ENCODE measurements at places on chromosomes 12 and 14.

DNA sequence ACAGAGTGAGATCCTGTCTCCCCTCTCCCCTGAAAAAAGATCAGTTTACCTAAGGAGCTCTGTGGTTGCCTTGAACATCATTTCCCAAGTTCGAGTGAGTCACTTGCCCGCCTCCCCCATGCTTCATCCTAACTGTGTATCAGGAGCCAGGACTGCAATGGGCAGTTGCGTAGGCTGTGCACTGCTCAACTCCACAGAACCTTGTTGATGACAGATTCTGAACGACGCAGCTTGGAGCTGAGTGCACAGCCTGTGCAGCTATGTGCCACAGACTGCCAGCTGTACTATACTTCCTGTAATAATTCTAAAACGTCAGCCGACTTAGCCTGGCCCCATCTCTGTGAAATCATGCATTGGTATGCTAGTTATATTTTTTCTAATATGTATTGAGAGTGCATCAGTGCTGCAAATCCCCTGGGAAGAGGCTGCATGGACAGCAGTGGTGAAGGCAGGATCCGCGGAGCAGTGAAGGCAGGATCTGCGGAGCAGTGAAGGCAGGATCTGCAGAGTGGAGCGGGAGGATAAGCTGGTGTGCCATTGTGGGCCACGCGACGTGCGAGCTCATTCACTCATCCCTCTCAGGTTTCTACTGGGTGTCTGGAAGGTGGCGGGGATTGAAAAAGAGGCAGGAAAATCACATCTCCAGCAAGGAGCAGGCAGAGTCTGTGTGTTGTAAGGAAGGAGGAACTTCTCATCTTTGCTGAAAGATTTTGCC lies 80.8 kb downstream of the GALNT9 start:
- DNase-seq: no peak

- no peak for DNase-seq
Measured at GRCh38 chr12:44077294-44077693, 241.4 kb downstream of the TMEM117 start.

DNA sequence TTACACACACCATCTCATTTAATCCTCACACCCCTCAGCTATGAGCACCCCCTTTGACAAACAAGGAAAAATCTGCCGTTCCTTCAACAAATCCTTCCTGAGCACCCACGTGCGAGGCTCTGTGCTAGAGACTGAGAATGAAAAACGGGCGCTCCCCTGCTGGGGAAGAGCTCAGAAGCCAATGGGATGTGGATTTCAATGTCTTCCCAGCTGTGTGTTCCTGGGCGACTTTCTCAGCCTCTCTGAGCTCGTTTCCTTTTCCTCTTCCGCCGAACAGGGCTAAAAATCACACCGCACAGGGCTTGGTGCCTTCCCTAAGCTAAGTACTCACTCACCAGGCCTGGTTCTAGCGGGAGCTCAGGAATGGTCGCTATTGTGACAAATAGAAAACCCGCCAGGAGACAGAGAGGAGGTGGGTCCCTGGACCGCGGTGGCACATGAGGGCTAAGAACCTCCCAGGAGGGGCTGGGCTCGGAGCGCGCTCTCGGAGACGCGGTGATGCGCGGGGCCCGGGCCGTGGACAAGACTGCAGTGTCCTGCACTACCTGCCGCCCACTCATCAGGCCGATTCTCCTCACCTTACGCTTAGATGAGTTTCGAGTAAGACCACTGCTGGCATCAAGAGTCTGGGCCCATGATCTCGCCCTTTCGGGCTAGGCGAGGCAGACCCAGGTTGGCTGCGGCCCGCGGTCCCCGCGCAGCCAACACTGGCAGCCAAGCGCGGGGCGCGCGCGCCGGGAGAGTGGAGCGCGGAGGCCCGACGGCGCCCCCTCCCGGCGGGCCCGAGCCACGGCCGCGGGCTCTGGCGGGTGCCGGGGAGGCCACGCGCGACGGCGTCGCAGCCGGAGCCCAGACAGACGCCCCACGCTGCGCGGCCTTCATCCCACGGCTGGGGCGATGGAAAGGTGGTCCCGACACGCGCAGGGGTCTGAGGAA lies 17.0 kb downstream of the ZDHHC22 start:
- DNase-seq: no peak

- DNase-seq: no peak
Measured at GRCh38 chr14:102158797-102159196, 19.1 kb downstream of the WDR20 start.

GRCh38 chr14:100450049-100450448 lies 126.9 kb downstream of the SLC25A47 start:
- no peak for DNase-seq

DNA sequence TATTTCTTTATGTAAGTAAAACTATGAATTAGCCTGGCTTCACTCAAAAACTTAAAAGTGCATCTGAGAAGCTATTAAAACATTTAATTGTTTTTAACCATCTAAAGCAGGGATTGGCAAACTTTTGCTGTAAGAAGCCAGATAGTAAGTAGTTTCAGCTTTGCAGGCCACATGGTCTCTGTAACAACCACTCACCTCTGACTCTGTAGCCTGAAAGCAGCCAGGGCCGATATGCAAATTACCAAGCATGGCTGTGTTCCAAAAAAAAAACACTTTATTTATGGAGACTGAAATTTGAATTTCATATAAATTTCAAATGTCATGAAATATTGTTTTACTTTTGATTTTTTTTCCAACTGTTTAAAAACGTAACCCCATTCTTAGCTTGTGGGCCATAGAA lies 95.3 kb downstream of the CIT start:
- no peak for DNase-seq

GRCh38 chr14:69880044-69880487 lies 850 bp downstream of the SMOC1 start:
- DNase-seq: no peak

GRCh38 chr14:72636094-72636493 lies 257.8 kb downstream of the DPF3 start:
- DNase-seq: no peak

DNA sequence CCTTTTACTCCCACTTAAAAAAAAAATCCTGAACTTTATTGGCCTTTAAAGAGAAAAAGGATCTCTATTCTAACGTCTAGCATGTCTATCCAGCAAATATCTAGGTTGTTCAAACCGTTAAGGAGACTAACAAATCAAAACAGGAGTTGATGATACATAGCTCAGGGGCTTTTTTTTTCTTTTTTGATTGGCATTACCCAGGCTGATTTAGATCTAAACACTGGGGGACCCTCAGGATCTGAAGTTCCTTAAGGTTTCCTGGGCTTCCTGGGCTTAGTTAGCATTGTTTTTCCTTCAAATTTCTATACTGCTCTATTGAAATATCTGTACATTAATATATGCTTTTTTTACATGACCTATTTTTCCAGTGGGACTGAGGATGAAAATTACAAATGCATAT lies 42.3 kb downstream of the EFCAB11 start:
- DNase-seq: no peak

- DNase-seq: peak; percentile 4
Measured at GRCh38 chr12:71551529-71551928, 111.9 kb downstream of the LGR5 start.

DNA sequence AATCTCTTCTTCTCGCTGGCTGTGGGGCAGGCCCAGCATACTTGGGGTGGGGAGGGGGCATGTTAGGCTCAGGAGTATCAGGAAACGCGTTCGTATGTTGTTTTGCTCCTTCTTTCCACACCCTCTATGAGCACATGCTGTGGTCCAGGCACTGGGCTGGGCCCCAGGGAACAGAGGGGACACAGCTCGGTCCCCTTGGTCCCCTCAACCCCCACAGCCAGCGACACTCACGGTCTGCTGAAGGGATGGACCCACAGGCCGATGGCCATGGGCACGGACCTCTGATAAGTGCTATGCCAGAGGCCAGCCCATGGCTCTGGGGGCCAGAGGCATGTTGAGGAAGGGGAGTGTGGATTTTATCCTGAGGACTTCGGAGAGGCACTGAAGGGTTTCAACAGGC lies 6.2 kb downstream of the IFI27 start:
- DNase-seq: no peak

DNA sequence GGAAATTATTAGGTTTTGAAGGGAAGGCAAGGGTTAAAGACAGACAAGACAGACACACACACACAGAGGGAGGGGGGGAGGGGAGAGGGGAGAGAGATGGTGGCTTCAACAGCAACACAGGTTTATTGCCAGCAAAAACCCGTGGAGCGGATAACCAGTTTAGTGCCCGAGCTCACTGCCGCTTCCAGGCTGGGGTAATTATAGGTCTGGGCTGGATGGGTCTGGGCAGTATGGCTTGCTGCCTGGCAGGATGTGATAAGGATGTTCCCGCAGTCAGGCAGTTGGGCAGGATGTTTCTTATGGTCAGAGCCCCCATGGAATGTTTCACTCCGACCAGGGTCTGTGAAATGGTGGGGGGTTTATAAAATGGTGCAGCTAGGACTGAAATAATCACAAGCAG lies 4.4 kb upstream of the TDRD9 start:
- no peak for DNase-seq

DNA sequence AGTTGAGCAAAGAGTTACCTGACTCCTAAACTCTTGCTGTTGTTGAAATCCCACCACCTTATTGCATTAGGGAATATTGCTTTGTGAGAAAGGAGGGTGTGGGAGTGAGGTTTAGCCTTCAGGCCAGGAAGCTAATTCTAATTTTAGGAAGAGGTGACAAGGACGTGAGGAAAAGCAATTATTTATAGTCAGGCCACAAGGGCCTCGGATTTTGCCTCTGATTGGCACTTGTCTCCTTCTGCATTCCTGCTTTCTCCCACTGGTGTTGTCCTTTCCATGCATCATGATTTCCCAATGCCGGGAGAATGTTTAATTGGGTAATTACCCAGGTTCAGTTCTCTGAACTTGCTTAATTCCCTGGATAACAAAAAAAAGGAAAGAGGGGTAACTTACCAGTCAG lies 37.9 kb upstream of the SLC38A2 start:
- DNase-seq: no peak

GRCh38 chr14:99138999-99139865 lies 132.8 kb downstream of the BCL11B start:
- no peak for DNase-seq

DNA sequence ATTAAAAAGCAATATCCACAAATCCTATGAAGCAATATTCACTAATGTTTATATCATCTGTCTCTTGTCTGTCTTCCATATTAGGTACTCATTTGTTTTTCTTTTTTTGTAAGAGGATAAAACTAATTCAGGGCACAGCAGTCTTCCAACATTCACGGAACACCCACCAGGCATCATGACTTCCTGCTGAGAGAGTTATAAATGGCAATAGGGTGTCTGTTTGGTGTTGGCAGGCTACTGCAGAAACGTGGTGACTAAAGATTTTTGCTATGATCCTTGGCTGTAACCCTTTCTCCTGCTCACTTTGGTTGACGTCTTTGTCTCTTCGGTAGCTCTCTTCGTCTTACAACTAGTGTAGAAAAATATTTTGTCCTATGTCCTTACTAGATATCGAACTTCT lies 860.6 kb upstream of the MGAT4C start:
- no peak for DNase-seq

DNA sequence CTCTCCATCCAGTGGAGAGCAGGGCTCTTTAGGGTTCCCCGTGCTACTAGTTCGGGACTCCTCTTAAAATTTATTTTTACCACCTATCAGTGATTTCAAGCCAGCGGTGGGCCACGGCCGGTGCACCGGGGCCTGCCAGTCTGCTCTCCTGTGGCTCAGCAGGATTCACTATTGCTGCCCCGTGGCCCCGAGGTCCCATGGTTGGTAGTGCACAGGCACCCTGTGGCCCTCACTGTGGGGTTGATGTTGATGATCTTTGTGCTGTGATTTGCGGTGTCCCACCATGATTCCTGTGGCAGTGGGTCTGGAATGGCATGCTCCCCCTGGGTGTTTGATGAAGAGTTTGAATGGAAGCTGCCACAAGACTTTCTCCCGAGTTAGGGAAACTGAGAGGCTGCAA lies 12.6 kb upstream of the MEG3 start:
- no peak for DNase-seq

GRCh38 chr14:104506461-104507253 lies 72.9 kb upstream of the C14orf180 start:
- DNase-seq: no peak

- no peak for DNase-seq
Measured at GRCh38 chr12:90652280-90652679, 302.7 kb downstream of the CCER1 start.

DNA sequence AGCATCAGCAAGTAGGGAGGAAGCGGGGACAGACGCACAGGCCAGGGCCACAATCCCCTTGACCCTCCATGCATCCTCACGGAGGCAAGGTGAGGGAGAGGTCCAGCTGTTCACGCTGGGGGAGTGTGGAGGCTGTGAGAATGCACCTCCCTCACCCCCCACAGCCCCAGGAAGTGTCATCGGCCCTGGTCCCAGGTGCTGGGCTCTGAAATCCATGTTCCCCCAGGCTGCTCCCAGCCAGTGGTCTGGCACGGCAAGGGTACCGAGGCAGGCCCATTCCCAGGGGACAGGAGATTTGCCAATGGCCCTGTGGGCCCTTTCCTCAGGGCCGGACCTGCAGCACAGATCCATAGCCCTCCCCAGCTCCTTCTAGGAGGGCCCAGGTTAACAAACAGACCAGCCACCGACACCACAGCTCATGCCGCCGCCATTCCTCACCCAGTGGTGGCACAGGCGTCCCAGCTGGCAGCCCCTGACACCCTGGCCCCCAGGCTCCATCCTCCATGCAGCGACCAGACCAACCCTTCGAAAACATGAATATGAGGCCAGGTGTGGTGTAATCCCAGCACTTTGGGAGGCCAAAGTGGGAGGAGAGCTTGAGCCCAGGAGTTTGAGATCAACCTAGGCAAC lies 21.9 kb upstream of the EIF5 start:
- no peak for DNase-seq

DNA sequence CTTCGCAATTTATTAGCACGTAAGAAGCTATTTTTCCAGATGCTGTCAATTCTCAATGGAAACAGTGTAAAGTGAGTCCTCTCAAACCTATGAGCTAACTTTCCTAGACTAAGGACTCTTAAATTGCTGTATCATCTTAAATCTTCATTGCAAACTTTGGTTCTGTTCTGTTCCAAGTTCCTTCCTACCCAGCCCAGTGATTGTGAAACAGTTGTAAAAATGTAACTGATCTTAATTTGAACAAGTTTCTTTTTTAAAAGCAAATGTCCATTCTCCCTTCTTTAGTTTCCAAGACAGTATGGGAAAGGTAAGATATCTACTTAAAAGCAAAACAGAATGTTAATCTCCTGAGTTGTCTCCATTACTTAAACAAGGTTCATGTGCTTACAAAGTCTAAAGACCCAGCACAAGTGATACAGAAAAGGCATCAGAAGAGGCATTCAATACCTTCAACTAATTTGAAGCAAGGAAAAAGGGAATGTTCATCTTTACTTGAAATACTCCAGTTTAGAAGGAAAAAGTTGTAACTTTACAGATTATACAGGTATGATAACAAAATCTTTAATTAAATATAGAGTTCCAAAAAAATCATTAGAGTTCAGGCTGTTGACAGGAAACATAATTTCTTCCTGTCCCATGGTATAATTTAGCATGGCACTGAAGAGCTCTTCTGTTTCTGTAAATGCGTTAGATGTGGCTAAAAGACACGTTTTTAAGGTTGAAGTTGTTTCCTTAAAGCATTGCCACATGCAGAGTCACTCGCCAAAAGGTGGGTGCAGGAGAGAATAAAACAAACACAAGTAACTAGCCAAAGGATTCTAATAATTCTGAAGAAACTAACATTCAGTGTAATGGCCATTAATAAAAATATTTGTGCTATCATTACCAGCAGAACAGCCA lies 101.5 kb upstream of the USP15 start:
- no peak for DNase-seq
